Breast epithelium (tissue), 4 donors: ENCODE measurements at places on chromosomes 1 and 21. TPM values are rescaled to one million over a fixed set of nuclear protein-coding genes. Genes with fewer than 3 reads are reported as not detected.

- H3K4me3 ChIP-seq = no peak overlapping the region
- H3K27ac ChIP-seq = no peak overlapping the region
- no peak for DNase-seq
- no peaks in the 10 kb centered on the region for H3K36me3 ChIP-seq
- no peaks in the 10 kb centered on the region for H3K27me3 ChIP-seq
- no peaks in the 10 kb centered on the region for H3K4me1 ChIP-seq
Measured at GRCh38 chr1:21051177-21051825, 125.4 kb downstream of the EIF4G3 start.

DNA sequence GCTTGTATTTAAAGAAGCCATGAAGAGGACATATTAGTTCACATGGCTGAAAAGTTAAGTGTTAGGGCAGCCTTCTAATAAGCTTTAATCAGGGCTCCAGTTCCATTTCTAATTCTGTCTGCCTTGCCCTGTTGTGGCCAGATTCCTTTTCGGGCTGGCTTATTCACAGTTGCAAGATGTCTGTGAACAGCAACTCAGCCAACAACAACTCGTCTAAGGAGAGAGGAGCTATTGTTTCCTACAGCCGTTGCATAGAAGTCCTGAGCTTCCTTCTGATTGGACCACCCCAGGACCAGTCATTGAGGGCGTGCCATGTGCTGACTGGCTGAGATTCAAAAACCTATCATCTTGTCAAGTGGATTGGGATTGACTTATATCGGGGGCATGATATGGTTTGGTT is 18.6 kb upstream of the COQ8A start:
- no peaks in the 10 kb centered on the region for H3K4me1 ChIP-seq
- no peak for DNase-seq
- H3K27ac ChIP-seq = no peak overlapping the region
- no peaks in the 10 kb centered on the region for H3K36me3 ChIP-seq

DNA sequence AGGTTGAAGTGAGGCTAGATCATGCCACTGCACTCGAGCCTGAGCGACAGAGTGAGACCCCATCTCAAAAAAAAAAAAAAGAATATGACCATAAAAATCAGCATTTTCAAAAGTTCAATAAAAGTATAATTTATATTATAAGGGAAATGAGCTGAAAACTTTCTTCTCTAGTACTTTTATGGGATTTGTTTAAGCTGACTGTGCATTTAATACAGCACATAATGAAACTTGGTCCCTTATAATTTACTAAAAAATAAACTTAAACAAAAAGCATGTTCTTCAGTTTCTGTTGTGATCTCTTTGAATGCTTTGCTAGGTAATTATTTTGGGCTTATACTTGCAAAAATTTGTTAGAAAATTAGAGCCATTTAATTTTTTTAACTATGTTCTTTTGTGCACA is 77.8 kb downstream of the NCAM2 start:
- no peak overlapping the region for H3K4me3 ChIP-seq
- H3K4me1 ChIP-seq = no peaks in the 10 kb centered on the region
- no peak overlapping the region for H3K27ac ChIP-seq
- DNase-seq = no peak
- no peaks in the 10 kb centered on the region for H3K36me3 ChIP-seq
- no peaks in the 10 kb centered on the region for H3K27me3 ChIP-seq

DNA sequence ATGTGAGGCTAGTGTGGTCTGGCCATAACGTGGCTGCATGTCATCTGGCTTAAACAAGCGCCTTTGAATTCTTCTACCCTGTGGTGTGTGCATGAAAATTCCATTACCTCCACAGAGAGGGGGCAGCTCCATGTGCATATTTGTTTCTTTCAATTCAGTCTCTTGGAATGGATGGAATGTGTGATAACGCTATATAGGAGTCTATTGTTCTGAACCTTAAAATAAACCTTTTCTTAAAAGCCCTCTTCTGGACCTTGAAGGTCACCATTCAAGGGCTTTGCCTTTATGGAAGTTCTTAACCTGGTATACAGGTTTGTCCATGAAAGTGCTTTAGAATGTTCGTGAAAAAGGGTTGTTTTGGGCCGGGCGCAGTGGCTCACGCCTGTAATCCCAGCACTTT is 118.2 kb upstream of the ADGRL2 start:
- no peaks in the 10 kb centered on the region for H3K4me1 ChIP-seq
- H3K4me3 ChIP-seq = no peak overlapping the region
- H3K27ac ChIP-seq = no peak overlapping the region
- no peak for DNase-seq

- no peak overlapping the region for H3K27ac ChIP-seq
- no peaks in the 10 kb centered on the region for H3K4me1 ChIP-seq
- no peaks in the 10 kb centered on the region for H3K27me3 ChIP-seq
- DNase-seq = no peak
Measured at GRCh38 chr1:247172996-247173395, 1.2 kb upstream of the ZNF124 start.

- DNase-seq = no peak
- H3K27ac ChIP-seq = no peak overlapping the region
- H3K36me3 ChIP-seq = no peaks in the 10 kb centered on the region
Measured at GRCh38 chr1:2929335-2929734, 91.9 kb upstream of the ACTRT2 start.

- no peaks in the 10 kb centered on the region for H3K27me3 ChIP-seq
- H3K4me3 ChIP-seq = no peak overlapping the region
- peak overlapping the region; percentile 98 for H3K27ac ChIP-seq
- H3K36me3 ChIP-seq = no peaks in the 10 kb centered on the region
- no peak for DNase-seq
Measured at GRCh38 chr1:15851210-15852035, 3.9 kb downstream of the SPEN start.

- H3K36me3 ChIP-seq = no peaks in the 10 kb centered on the region
- H3K4me1 ChIP-seq = no peaks in the 10 kb centered on the region
- H3K27ac ChIP-seq = no peak overlapping the region
- no peak for DNase-seq
Measured at GRCh38 chr1:194076646-194077045, 890.2 kb upstream of the B3GALT2 start.

GRCh38 chr1:91454136-91454535 is 46.5 kb upstream of the CDC7 start:
- no peaks in the 10 kb centered on the region for H3K36me3 ChIP-seq
- H3K4me3 ChIP-seq = no peak overlapping the region
- H3K4me1 ChIP-seq = no peaks in the 10 kb centered on the region
- no peak for DNase-seq
- H3K27me3 ChIP-seq = no peaks in the 10 kb centered on the region

DNA sequence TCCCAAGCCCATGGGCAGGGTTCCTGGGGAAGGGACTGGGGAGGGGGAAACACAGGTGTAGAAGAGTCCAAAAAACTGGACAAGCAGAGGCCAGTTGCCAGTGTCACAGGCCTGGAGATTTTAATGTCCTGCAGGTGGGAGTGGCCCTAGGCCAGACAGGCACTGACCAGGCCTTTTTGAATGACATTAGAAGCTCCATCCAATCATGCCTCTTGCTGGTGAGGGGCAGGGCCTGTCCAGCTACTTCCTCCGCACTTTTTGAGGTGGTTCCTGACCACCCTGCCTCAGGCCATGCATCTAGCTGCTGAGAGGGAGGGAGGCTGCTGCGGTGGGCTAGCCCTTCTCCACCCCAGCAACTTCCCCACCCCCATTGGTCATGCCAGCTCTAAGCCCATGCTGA is 15.9 kb upstream of the KIF21B start:
- H3K4me3 ChIP-seq = no peak overlapping the region
- DNase-seq = no peak
- peaks cover 5% of the 10 kb centered on the region for H3K27me3 ChIP-seq

GRCh38 chr1:166960858-166961474 is 14.4 kb downstream of the ILDR2 start:
- no peak overlapping the region for H3K27ac ChIP-seq
- H3K27me3 ChIP-seq = no peaks in the 10 kb centered on the region
- H3K4me1 ChIP-seq = no peaks in the 10 kb centered on the region
- no peaks in the 10 kb centered on the region for H3K36me3 ChIP-seq

GRCh38 chr1:97989094-97989680 is 68.4 kb upstream of the DPYD start:
- H3K27me3 ChIP-seq = no peaks in the 10 kb centered on the region
- no peaks in the 10 kb centered on the region for H3K4me1 ChIP-seq
- no peak for DNase-seq
- H3K4me3 ChIP-seq = no peak overlapping the region
- no peak overlapping the region for H3K27ac ChIP-seq

DNA sequence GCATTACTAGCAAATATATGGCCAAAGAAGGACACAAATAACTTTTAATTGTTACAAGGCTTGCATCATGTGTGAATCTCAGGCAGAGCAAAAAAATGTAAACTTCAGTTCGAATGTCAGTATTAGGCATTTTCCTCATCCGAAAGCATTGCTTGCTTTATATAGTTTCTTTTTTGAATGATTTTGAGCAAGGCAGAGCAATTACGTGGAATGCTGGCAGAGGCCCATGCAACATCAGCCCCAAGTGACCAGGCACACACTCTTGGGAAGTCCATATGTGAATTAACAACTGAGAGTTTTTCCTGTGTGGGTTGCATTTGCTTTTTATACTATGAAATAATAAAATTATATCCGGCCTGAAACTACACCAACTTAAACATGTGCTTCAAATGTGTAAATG is 274.8 kb downstream of the PTPRC start:
- no peaks in the 10 kb centered on the region for H3K4me1 ChIP-seq
- H3K27ac ChIP-seq = no peak overlapping the region
- no peak overlapping the region for H3K4me3 ChIP-seq
- no peak for DNase-seq

GRCh38 chr1:49102752-49103151 is 326.1 kb upstream of the BEND5 start:
- H3K27me3 ChIP-seq = no peaks in the 10 kb centered on the region
- H3K4me1 ChIP-seq = no peaks in the 10 kb centered on the region
- H3K36me3 ChIP-seq = no peaks in the 10 kb centered on the region
- no peak overlapping the region for H3K4me3 ChIP-seq

DNA sequence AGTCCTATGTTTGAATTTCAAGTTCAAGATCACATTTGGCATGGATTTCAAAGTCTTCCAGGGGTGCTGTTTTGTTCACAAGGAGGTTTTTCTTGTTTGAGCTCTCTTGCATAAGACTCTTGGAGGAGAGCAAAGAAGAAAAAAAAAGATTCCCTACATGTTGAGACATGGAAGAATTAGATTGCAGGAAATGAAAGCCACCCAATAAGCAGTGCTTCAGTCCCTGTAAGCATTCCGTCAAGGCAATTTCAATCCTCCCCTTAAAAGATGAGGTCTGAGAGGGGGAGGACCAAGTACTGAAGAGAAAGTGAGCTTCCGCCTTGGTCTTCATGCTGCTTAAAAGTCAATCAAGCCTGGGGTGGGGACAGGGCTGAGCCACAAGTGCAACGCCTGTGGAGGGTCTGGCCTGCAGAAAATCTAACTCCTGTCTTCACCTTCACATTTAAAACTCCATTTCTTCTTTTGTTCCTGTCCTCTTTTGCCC is 50.2 kb downstream of the LPAR3 start:
- no peaks in the 10 kb centered on the region for H3K27me3 ChIP-seq
- peak overlapping the region; percentile 23 for H3K27ac ChIP-seq
- peaks cover 5% of the 10 kb centered on the region for H3K4me1 ChIP-seq
- no peak overlapping the region for H3K4me3 ChIP-seq
- DNase-seq = no peak
- no peaks in the 10 kb centered on the region for H3K36me3 ChIP-seq

- H3K27ac ChIP-seq = no peak overlapping the region
- H3K4me1 ChIP-seq = no peaks in the 10 kb centered on the region
- DNase-seq = no peak
- H3K36me3 ChIP-seq = no peaks in the 10 kb centered on the region
Measured at GRCh38 chr1:169202791-169203665, 96.5 kb downstream of the ATP1B1 start.

DNA sequence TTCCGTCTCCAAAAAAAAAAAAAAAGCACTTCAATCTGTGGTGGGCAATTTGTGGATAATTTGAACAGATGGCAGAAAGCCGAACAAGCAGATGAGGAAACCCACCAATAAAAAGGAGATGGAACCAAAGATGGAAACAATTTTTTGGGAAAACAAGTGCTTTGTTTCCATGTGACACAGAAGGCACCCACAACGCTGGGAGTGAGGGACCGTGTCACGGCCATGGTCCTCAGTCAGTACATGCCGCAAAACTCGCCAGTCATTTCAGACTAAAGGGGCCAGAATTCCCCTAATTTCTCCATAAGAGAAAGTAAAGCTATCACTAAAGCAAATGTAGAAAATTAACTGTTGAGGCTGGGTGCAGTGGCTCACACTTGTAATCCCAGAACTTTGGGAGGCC is 5.0 kb downstream of the CCNL2 start:
- DNase-seq = no peak
- H3K36me3 ChIP-seq = peaks cover 20% of the 10 kb centered on the region
- H3K27ac ChIP-seq = no peak overlapping the region
- H3K4me3 ChIP-seq = no peak overlapping the region

DNA sequence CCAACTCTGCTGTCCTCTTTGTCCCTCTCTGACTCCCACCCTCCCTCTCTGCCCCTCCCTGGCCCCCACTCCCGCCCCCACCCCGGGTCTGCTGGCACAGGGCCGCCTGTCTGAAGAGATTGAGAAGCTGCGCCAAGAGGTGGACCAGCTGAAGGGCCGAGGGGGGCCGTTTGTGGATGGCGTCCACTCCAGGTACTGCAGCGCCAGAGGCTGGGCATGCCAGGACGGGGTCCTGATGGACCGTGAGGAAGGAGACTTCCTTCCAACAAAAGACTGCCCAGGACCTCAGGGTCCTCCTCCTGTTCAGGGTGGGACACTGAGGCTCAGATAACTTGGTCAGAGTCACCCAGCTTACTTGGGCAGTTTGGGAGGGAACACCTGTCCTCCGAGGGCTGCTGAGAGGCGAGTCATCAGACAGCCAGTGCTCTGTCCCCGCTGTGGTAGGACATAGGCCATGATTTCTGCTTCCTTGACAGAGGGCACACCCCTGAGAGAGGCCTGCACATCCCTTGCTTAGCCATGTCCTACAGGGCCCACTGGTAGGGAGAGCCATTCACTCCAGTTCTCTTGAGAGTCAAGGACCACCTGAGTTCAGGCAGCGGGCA is 23.4 kb downstream of the PPFIA4 start:
- H3K36me3 ChIP-seq = no peaks in the 10 kb centered on the region
- H3K27me3 ChIP-seq = no peaks in the 10 kb centered on the region
- DNase-seq = no peak

GRCh38 chr1:116814926-116815723 is 60.9 kb downstream of the CD2 start:
- no peaks in the 10 kb centered on the region for H3K4me1 ChIP-seq
- H3K27me3 ChIP-seq = no peaks in the 10 kb centered on the region
- no peak overlapping the region for H3K4me3 ChIP-seq
- DNase-seq = no peak
- H3K36me3 ChIP-seq = no peaks in the 10 kb centered on the region

DENND2C gene
- 2.6 TPM for total RNA-seq

RGS13 gene
- total RNA-seq = 3.2 TPM

PCP4L1 gene
- 0.32 TPM for total RNA-seq

C1orf87 gene
- not detected for total RNA-seq

CRB1 gene
- total RNA-seq = 0.48 TPM

CR1L gene
- total RNA-seq = not detected

KCNQ4 gene
- 1.3 TPM for total RNA-seq

CYP4A22 gene
- 0.44 TPM for total RNA-seq

CHIT1 gene
- total RNA-seq = 15.2 TPM

SPRR2A gene
- not detected for total RNA-seq
